Thyroid gland (tissue), 4 donors: ENCODE measurements at places on chromosomes 7 and 10. TPM values are rescaled to one million over a fixed set of nuclear protein-coding genes. Genes with fewer than 3 reads are reported as not detected.

OR9A2 gene
- 1.2 TPM for total RNA-seq

HOXA2 gene
- 0.78 TPM for total RNA-seq

DNA sequence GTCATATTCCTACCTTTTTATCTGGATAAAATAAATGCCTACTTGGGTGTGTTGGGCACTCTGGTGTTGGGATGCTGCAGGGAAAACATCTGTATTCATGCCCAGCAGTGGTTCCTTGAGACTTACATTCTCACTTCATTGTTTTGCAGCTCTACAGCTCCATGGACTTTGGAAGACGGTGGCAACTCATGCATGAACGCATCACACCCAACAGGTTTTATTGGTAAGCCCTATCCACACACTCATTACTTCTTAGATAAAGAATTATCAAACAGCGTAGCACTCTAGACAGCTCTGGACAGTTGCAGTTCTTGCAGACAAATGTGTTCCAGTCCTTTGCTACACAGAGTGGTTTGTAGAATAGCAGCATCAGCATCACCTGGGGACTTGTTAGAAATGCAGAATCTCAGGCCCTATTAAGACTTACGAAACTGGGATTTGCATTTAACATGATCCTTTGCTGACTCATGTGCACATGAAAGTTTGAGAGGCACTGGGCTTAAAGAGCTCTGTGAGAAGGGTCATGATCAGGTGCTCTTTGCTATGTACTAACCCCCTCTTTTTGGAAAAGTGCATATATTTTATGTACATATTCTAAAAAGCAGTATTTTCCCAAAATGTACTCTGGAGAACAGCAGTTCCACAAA lies 401.9 kb downstream of the SORCS3 start:
- no peak overlapping the region for H3K27ac ChIP-seq
- H3K4me1 ChIP-seq = no peaks in the 10 kb centered on the region
- no peaks in the 10 kb centered on the region for H3K27me3 ChIP-seq
- DNase-seq = no peak
- H3K36me3 ChIP-seq = no peaks in the 10 kb centered on the region

DNA sequence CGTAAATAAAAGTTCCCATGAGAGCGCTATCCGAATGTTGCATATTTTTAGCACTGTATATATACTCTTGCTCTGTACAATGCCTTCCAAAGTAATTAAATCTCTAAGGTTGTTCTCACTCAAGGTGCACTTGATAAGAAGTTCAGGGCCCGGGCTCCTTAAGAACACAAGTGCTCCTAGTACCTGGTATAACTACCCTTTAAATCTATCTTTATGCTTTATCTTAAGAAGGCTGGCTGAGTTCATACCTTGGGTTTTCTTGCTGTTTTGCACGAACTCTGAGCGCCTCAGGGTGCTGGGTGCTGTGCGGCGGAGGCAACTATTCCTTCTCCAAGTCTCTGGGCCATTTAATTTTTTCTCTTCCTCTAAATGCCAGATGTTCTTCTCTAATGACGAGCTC lies 80.4 kb downstream of the DNMBP start:
- peak overlapping the region; percentile 85 for H3K27ac ChIP-seq
- H3K4me3 ChIP-seq = no peak overlapping the region
- H3K36me3 ChIP-seq = no peaks in the 10 kb centered on the region
- DNase-seq = no peak

GRCh38 chr10:116268976-116269375 lies 4.0 kb downstream of the GFRA1 start:
- H3K36me3 ChIP-seq = no peaks in the 10 kb centered on the region
- no peak overlapping the region for H3K27ac ChIP-seq
- H3K27me3 ChIP-seq = peaks cover 3% of the 10 kb centered on the region
- no peak overlapping the region for H3K4me3 ChIP-seq
- peaks cover 15% of the 10 kb centered on the region for H3K4me1 ChIP-seq

CALCR gene
- total RNA-seq = not detected

- no peak overlapping the region for H3K4me3 ChIP-seq
- H3K27ac ChIP-seq = no peak overlapping the region
- peak; percentile 42 for DNase-seq
- peaks cover 4% of the 10 kb centered on the region for H3K4me1 ChIP-seq
Observed at GRCh38 chr10:73850863-73851461, 23.4 kb downstream of the CAMK2G start.

IL6 gene
- 3.7 TPM for total RNA-seq

- H3K4me3 ChIP-seq = no peak overlapping the region
- no peak for DNase-seq
- no peak overlapping the region for H3K27ac ChIP-seq
- H3K4me1 ChIP-seq = no peaks in the 10 kb centered on the region
- no peaks in the 10 kb centered on the region for H3K27me3 ChIP-seq
- no peaks in the 10 kb centered on the region for H3K36me3 ChIP-seq
Observed at GRCh38 chr7:121576148-121576917, 180.2 kb upstream of the FAM3C start.

GRM3 gene
- not detected for total RNA-seq

RPA3 gene
- total RNA-seq = 21.9 TPM

GPC2 gene
- not detected for total RNA-seq

IQUB gene
- total RNA-seq = 11.7 TPM

GRCh38 chr7:71470326-71470725 lies 338.4 kb downstream of the GALNT17 start:
- H3K27ac ChIP-seq = no peak overlapping the region
- H3K4me3 ChIP-seq = no peak overlapping the region
- no peaks in the 10 kb centered on the region for H3K36me3 ChIP-seq
- no peaks in the 10 kb centered on the region for H3K4me1 ChIP-seq
- DNase-seq = no peak
